ENCODE measurements at places on chromosomes 5 and 9.

GRCh38 chr9:94588681-94589080 lies 4.9 kb downstream of the FBP2 start:
- DNase-seq: no peak

GRCh38 chr5:138824924-138825863 lies 49.9 kb downstream of the LRRTM2 start:
- DNase-seq: no peak

GRCh38 chr5:174617910-174618309 lies 106.5 kb upstream of the MSX2 start:
- no peak for DNase-seq

GRCh38 chr9:134868751-134869553 lies 11.7 kb upstream of the FCN2 start:
- no peak for DNase-seq

GRCh38 chr5:44389823-44390143 lies 563 bp upstream of the FGF10 start:
- no peak for DNase-seq

GRCh38 chr5:125558466-125558865 lies 812.0 kb upstream of the ZNF608 start:
- no peak for DNase-seq

- no peak for DNase-seq
Observed at GRCh38 chr5:113156271-113156877, 179.8 kb downstream of the DCP2 start.

DNA sequence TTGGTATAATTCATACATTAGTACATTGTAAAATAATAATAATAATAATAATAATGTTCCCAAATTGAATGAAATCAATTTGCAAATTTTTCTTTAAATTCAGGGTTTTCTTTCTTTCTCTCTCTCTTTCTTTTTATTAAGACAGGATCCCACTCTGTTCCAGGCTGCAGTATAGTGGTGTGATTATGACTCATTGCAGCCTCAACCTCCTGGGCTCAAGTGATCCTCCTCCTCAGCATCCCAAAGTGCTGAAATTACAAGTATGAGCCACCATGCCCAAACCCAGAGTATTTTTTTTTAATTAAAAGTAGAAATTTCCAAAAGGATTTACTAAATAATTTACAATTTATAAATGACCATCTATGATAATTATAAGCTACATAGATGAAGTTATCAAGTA lies 117.7 kb downstream of the HOMER1 start:
- no peak for DNase-seq

DNA sequence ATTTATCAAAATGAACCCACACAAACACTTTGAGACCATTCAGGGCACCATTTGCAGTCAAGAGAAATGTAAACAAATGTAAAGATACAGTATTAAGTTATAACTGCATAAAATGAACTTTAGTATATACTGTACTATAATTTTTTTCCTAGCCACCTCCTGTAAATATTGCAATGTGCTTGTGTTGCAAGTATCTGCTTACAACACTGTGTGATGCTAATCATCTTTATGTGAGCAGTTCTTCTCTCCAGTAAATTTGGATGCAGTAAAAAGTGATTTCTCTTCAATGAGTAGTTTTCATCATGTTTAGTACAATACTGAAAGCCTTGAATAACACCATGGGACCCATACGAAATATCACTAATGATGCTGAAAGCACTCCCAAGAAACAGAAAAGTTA lies 9.4 kb downstream of the G3BP1 start:
- DNase-seq: no peak

- DNase-seq: no peak
Observed at GRCh38 chr9:120384925-120385272, 195.1 kb downstream of the CDK5RAP2 start.

DNA sequence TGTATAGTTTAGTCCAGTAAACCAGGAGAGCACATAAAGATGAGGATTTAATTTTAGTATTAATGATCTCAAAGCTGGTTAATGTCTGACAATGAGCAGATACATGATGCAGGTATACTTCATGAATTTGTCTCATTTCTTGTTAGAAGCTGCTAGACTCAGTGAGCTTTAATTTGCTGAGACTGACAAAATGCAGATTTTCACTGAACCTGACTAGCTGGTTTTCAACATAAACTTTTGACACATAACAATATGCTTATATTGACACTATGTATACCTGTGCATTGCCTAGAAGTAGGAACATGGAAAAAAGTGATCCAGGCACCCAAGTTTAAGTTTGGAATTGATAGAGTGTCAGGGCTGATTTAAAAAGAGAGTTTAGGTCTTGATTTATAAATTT lies 10.8 kb downstream of the UBLCP1 start:
- DNase-seq: no peak

GRCh38 chr5:158170060-158170459 lies 311.1 kb upstream of the CLINT1 start:
- no peak for DNase-seq

- DNase-seq: no peak
Observed at GRCh38 chr9:128203707-128204551, 750 bp downstream of the DNM1 start.

- no peak for DNase-seq
Observed at GRCh38 chr9:36897478-36897877, 136.6 kb downstream of the PAX5 start.

DNA sequence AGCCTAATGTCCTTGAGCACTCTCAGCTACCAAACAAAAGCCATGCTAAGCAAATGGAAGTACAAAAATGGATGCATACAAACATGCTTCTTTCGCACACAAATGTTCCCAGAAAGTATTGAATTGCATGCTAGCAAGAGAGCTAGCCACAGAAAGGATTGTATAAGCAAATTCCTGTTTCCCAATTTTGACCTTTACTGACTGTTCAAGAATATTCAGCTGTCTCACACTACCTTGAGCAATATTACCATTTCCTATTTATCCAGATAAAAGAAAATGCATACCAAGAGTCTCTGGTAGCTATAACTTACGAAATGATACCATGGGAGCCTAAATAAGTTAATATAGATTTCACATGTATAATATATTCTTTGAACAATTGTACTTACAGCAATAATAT lies 264.6 kb downstream of the TMEM167A start:
- no peak for DNase-seq

DNA sequence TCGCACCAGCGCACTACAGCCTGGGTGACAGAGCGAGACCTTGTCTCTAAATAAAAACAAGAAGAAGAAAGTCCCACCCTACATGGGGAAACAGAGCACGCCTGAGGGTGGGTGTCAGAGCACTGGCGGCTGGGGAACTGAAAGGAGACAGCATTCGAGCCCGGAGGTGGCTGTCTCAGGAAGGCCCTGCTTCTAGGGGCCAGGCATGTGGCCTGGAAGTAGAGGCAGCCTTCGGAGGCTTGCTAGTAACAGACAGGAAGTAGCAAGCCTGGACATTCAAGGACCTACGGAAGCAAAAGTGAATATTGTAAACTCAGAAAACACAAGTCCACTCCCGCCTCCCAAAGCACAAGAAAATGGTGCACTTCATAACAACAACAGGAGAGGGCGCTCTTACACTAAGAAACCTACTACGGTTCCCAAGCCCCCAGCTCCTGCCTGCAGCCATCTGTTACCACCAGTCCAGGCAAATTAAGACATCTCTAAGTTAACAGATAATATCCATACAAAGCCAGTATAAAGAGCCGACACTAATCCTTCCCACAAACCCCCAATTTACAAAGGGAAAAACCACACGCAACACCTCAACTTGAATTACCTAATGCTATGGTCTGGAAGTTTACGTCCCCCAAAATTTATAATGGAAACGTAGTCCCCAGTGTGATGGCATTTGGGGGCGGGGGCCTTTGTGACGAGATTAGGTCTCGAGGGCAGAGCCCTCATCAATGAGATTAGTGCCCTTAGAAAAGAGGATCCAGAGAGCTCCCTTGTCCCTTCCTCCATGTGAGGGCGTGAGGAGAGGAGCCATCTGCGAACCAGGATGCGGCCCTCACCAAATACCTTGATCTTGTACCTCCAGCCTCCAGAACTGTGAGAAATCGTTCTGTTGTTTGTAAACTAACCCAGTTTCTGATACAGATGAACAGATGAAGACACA lies 7.7 kb downstream of the RASGEF1C start:
- no peak for DNase-seq

GRCh38 chr5:156694598-156694997 lies 155.5 kb upstream of the PPP1R2B start:
- DNase-seq: no peak

DNA sequence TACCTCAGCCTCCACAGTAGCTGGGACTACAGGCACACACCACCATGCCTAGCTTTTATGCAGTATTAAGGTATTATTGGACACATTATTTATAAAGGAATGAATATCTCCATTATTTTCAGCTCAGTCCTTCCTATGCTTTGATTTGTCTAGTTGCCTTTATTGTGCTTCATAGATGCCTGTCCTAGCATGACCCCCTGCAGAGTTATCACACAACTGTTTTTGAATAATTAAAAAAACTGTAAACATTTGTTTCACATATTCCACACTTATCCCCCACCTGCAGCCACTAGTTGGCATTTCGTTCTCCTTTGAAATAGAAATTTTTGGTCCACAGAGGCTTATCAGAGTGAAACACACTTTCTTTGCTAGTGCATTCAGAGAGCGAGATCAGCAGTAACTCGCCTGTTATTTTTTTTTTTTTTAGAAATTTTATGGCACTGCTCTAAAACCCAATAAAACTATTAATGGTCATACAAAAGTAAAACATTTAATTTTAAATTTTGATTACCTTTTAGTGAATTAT lies 151.8 kb upstream of the RASA1 start:
- no peak for DNase-seq

- DNase-seq: peak; percentile 97
Observed at GRCh38 chr9:128249908-128250838, 25.6 kb downstream of the GOLGA2 start.

- no peak for DNase-seq
Observed at GRCh38 chr5:42854795-42855194, 43.1 kb upstream of the SELENOP start.

DNA sequence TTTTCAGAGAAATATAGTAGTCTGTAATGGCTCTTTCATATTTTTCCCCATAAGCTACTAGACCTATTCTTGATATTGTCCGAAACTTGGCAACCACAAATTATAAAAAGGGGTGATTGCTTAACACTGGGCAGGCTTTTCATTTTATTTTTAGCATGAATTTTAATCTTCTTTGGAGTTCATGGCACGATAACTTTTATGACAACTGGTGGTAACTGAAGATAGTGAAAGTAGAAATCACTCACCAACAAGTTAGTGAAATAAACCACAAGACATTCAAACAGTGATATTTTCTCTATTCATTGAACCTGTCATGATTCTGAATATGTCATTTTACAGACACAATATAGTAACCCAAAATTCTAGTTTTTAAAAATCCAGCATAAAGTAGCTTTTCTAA lies 213.9 kb downstream of the PRDM9 start:
- no peak for DNase-seq

DNA sequence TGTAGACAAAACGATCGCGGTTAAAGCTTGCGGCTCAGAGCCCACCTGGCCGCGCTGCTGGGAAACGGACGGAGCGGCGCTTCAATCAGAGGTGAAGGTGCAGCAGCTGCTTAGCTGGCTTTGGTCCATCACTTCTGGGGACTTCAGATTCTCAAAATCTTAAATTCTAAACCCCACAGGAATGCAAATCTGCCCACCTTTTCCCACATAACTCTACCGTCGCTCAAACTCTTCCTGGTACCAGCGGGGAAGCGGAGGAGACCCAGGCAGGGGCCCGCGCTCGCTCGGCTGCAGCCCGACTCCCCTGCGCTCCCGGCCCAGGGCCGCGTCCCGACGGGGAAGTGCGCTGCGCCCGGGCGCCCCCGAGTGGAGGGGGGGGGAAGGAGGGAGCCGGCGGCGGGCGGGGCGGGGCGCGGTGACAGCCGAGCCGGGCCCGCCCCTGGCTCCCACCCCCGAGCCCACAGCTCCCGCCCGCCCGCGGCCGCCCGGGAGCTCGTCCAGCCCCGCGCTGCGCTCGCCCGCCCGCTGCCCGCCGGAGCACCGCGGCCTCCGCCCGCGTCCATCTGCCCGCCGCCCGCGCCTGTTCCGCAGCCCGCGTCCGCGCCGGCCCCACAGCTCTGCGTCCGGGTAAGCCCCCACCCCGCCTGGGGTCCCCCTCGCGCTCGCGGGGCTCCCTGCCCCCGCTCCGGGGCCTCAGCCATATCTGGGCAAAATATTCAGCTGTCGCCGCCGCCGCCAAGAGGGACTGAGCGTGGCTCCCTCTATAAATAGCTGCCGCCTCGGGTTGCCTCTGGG lies at the start of gene TMOD1:
Gene TMOD1, plus strand, starts transcription at position 490 of the 795 bp plus-strand sequence. CDS start 22,523 bp downstream, outside the sequence.
- peak; percentile 13 for DNase-seq

GRCh38 chr9:77291714-77292113 lies 114.4 kb downstream of the VPS13A start:
- DNase-seq: no peak

DNA sequence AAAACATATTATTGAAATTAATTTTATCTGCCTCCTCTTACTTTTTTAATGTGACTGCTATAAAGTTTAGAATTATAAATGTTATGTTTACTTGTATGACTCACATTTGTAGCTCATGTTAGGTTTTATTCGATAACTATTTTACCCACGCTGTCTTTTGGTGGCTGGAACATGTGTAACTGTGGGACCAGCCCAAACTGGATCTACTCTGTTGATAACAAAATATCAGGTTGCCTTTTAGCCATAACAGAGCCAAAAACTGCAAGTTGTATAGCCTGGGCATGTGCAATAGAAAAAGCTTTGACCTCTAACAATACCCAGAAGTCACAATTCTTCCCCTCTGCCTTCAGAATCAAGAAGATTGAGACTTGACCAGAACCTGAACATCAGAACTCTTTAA lies 356.5 kb downstream of the PRELID2 start:
- no peak for DNase-seq

GRCh38 chr9:134391319-134392231 lies 65.3 kb downstream of the RXRA start:
- peak; percentile 45 for DNase-seq

- no peak for DNase-seq
Observed at GRCh38 chr5:31568302-31568835, 36.3 kb downstream of the C5orf22 start.

- no peak for DNase-seq
Observed at GRCh38 chr9:87748881-87749280, 23.0 kb downstream of the CTSL start.

GRCh38 chr5:139862313-139862712 lies 66.7 kb downstream of the PSD2 start:
- DNase-seq: no peak

DNA sequence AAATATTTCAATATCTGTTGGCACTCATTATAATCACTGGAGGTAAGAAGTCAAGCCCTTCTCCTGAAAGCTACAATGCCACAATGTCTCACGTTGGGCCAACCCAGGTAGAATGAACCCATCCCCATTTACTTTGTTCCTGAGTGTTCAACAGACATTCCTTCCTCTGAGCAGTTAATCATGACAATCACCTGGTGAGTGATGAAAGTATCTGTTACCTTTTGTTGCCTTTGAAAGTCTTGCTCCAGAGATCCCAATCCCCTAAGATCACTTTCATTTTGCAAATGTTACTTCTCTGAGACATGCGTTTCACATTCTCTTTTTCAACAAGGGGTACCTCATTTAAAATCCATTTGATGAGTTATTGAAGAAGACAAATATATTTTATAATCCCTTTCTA lies 49.3 kb upstream of the MSX2 start:
- DNase-seq: no peak
